ENCODE measurements at places on chromosomes 2 and 18. TPM values are rescaled to one million over a fixed set of nuclear protein-coding genes. Genes with fewer than 3 reads are reported as not detected.

SKOR2 gene
- not detected for total RNA-seq

EIF2AK3 gene
- 17.0 TPM for total RNA-seq

TRIM54 gene
- total RNA-seq, result 0.24 TPM

CD8B2 gene
- not detected for total RNA-seq

ALPG gene
- total RNA-seq, result not detected

POTEJ gene
- total RNA-seq, result not detected

PARD3B gene
- 1.4 TPM for total RNA-seq

PLEKHH2 gene
- 5.2 TPM for total RNA-seq

SEPTIN10 gene
- total RNA-seq, result 51.9 TPM

All from epithelial cell of alveolus of lung (primary cell).